ENCODE measurements at places on chromosomes 12 and 14.

- DNase-seq = peak; percentile 61
Measured at GRCh38 chr14:99274346-99275221, 2.6 kb upstream of the BCL11B start.

- no peak for DNase-seq
Measured at GRCh38 chr12:89655841-89656240, 52.8 kb downstream of the ATP2B1 start.

DNA sequence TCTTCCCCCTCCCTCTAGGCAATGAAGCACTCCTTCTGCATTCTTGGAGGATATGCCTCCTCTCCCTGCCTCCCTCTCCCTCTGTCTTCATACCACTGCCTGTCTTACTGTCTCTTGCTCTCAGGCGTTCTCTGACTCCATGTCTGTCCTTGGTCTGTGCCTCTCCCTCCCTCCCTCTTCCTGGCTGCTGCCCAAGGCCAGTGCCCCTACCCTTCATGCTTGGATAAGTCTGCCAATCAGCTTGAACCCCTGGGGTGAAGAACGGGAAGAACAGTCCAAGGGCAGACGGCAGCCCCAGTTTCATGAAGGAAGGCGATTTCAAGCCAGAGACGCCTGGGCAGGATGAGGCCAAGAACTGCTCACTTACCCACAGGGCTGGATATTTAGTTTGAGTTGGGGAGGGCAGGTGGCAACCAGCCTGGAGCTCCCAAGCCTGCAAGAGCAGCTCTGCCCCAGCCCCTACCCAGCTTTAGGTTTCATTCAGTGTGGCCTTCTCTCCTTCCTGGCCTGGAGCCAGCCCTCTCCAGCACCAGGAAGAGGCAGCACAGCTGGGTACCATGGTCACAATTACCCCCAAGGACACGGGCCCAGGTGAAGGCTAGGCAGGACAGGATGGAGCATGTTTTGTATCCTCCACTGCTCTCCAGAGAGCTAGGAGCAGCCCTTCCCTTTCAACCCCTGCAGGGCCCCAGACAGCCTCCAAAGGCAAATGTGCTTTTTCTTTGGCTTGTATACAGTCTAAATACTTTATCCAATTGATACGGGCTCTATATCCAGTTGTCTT lies 35.8 kb upstream of the LTBP2 start:
- DNase-seq = no peak

DNA sequence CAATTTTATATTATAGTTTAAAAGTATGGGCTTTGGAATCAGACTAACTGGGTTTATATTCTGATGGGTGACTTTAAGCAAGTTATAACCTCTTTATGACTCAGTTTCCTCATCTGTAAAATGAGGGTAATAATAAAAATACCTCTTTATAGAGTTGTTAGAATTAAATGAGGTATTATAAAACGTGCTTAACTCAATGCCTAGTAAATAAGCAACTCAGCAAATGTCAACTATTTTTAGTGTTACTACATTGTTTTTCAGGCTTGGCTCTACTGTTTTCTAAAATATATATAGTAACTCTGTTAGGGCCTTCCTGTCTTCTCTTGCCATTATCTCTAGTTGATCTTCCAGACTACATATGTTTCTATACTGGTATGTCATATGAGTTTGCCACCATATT lies 20.5 kb downstream of the VEZT start:
- DNase-seq = no peak

DNA sequence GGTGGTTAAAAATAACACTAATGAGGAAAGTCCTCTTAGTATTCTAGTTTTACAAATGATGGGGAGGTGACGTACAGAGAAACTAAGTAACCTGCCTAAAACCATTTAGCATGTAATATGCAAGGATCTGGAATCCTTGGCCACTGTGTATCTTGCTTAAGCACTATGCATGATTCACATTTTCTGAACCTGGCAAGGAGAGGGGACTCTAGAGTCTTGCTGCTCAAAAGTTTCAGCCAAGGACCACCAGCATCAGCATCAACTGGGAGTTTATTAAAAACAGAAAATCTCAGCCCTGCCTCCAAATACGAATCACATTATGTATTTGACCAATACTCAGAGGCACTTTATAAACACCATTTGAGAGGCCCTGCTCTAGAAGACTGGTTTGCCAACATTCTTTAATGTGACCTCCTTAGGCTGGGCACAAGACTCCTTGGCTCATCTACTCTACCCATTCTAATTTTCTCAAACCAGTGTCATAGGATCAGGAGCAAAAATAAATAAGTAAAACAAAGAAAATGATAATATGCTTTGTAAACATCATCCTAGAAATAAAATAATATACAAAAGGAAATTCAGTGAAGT lies 52.9 kb downstream of the ABCC9 start:
- DNase-seq = no peak

- no peak for DNase-seq
Measured at GRCh38 chr14:71206123-71206522, 298.9 kb downstream of the PCNX1 start.

GRCh38 chr12:97716356-97716755 lies 253.8 kb downstream of the RMST start:
- DNase-seq = no peak

- no peak for DNase-seq
Measured at GRCh38 chr12:41039461-41039860, 148.7 kb upstream of the PDZRN4 start.

- DNase-seq = no peak
Measured at GRCh38 chr14:76782115-76782884, 21.0 kb downstream of the VASH1 start.

DNA sequence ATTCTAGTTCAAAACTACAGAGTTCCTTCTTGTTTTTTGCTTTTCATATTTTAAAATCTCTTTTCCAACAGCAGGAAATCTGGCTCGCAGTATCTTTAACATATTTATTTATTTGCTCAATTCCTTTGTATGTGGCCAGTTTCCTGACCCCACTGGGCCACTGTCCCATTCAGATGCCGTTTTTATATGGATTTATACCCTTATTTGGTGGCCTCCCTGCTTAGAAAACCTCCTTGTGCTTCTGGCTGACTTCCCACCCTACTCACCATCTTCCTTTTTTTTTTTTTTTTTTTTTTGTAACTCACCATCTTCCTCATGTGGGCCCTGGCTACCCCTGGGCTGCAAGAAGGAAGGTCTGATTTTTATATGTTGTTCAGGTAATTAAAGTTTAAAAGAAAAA lies 53.9 kb downstream of the TTLL5 start:
- no peak for DNase-seq

GRCh38 chr12:69027411-69027881 lies 94.5 kb upstream of the CPM start:
- DNase-seq = no peak

GRCh38 chr12:116443821-116444589 lies 115.2 kb upstream of the MAP1LC3B2 start:
- DNase-seq = no peak

GRCh38 chr14:20682127-20682434 lies 2.3 kb upstream of the RNASE4 start:
- no peak for DNase-seq

- no peak for DNase-seq
Measured at GRCh38 chr12:10113075-10113474, 14.3 kb upstream of the CLEC1A start.

GRCh38 chr14:79840103-79840502 lies 371.2 kb downstream of the DIO2 start:
- no peak for DNase-seq

- DNase-seq = no peak
Measured at GRCh38 chr12:62621101-62621638, 154.5 kb downstream of the MON2 start.

DNA sequence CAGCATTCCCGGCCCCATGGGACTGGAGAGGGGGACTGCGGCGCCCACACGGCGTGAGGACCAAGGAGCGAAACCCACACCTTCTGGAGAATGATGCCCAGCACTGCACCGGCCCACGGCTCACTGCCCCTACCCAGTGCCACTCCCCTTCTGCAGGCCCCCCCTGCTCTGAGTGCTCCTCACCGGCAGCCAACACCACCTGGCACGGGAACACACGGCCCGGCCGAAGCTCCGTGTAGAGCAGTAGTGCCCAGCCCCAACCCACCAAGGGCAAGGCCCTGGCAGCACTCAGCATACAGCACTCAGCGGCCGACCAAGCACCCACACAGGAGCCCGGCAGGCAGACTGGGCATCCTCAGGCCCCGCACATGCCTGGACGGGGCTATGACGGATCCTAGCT lies 13.4 kb downstream of the BTBD6 start:
- no peak for DNase-seq

- DNase-seq = no peak
Measured at GRCh38 chr12:11758087-11758486, 108.6 kb downstream of the ETV6 start.

- DNase-seq = no peak
Measured at GRCh38 chr14:91454580-91454979, 37.0 kb upstream of the CCDC88C start.
